Activated CD4-positive, alpha-beta T cell treated with anti-CD3 and anti-CD28 coated beads, Interleukin-2, amount 50 U/mL, for 24 hours (primary cell): ENCODE measurements at places on chromosomes 1 and 21.

GRCh38 chr1:6996371-6996770, 211.1 kb downstream of the CAMTA1 start:
- DNase-seq: no peak

DNA sequence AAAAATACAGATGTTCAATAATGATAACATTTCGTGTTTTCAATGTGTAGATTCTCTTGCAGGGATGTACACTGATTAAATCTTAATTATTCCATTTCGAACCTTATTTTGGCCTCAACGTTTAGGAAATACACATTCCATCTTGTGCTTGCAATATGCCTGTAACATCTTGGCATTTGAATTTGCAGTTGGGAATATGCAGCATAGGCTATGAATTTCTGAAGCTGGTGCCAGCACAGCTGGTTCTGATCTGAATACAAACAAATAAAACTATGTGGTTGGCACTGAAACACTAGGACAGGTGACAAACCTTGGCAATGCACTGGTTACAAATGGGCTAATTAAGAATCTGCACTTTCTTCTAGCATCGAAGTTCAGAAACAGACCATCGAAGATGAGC, 108.4 kb downstream of the ERG start:
- no peak for DNase-seq

DNA sequence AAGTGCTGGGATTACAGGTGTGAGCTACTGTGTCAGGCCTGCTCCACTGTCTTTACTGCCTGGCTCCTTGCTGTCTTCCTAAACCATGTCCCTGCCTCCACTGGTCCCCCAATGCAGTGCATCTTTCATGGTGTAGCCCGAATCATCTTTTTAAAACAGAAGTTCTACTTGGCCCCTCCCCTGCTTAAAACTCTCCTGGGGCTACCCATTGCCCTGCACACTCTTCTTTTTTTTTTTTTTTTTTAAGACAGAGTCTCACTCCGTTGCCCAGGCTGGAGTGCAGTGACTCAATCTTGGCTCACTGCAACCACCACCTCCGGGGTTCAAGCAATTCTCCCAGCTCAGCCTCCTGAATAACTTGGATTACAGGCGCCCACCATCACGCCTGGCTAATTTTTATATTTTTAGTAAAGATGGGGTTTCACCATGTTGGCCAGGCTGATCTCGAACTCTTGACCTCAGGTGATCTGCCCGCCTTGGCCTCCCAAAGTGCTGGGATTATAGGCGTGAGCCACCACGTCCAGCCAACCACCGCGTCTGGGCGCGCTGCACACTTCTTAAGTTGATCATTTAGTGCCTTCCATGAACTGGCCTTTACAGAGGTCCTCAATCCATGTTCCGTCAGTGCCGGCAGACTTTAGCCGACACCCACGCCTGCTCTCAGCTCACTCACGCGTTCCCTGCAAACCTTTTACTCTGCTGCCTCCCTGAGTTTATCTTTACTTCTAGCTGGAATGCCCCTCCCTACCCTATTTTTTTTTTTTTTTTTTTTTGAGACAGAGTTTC, 2.4 kb downstream of the FCN3 start:
- DNase-seq: no peak

DNA sequence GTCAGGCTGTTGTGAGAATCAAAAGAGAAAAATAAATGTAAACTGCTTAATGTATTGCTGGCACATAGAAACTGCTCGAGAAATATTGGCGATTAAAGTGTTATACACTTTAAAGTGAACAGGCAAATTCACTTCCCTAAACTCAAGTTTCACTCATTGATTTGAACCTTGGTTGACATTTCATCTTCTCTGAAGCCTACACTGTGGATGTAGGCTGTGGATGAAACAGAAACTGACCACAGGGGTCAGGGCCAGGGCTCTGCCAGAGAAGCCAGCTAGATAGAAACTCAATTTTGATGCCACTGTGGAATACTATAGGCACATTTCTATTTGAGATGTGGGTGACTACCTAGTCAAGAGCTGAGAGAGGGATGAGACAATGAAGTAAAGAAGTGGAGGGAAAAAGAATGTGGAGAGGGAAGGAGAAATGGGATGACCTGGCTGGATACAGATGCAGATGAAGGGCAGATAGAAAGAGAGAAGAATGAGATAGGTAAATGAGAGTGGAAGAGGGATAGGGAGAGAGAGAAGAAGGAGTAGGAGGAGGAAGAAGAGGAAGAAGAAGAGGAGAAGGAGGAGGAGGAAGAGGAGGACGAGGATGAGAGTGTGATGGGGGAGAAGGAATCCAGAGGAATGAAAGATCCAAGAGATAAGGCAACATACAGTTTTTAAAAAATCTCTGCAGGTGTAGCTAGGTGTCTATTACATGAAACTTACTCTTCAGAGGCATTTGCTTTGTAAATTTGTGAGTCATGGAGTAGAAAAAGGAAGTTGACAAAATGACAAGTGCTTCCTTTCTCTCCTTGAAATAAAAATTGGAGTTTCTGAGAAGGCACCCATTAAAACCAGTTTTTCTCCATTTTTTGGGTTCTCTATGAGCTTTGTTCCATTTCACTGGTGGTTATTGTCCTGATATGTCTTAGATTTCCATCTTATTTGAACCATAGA, 17.4 kb upstream of the CD1D start:
- DNase-seq: no peak

DNA sequence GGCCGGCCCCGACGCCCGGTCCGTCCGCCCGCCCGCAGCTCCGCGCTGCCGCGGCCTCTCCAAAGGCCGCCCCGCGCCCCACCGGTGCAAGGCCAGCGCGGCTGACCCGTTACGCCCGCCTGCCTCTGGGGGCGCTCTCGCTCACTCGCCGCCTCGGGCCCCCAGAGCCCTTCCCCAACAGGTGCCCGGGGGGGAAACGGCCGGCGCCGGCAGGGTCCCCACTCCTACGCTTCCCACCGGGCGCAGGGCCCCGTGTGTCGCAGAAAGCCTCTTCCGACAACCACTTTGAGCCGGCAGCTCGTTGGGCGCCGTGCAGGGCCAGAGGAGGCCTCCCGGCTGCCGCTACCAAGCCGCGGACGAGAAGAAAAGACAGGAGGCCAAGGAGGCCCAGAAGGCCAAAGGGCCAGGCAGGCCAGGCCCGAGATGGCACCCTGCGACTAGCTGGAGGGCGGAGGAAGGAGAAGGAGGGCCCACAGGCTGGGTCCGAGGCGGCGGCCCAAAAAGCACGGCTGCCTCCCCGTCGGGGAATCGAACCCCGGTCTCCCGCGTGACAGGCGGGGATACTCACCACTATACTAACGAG, 64.9 kb upstream of the FCGR2A start:
- peak; percentile 45 for DNase-seq
